ENCODE measurements at places on chromosomes 3 and 15.

DNA sequence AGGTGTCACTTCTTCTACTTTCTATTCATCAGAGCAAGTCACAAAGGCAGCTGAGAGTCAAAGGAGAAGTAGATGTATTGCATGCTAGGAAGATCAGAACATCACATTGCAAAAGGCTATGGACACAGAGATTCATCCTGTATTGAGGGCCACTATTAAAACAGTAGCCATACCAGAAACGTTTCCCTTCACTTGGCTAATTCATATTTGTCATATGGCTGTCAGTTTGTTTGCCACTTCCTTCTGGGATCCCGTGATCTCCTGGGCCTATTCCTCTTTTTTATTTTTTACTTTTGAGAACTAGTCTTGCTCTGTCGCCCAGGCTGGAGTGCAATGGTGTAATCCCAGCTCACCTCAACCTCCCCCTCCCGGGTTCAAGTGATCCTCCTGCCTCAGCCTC, 184.0 kb upstream of the SATB1 start:
- no peak for DNase-seq

DNA sequence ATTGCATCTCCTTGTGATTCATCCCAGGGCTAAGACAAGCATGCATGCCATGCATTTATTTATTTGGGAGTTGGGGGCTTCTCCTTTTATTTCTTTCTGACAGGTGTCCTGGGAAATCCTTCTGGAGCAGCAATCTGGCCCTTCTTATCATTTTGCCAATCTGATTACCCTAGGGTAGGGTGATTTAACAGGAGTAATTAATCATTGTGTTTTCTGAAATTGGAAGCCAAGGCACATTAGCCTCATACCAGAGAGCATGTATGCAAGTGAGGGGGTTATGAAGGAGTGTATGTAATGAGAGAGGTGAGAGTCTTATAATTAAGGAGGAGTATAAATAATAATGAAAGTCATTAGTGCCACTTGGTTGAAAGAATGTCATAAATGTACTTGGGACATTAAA, 37.4 kb upstream of the ARPP21 start:
- DNase-seq = no peak

DNA sequence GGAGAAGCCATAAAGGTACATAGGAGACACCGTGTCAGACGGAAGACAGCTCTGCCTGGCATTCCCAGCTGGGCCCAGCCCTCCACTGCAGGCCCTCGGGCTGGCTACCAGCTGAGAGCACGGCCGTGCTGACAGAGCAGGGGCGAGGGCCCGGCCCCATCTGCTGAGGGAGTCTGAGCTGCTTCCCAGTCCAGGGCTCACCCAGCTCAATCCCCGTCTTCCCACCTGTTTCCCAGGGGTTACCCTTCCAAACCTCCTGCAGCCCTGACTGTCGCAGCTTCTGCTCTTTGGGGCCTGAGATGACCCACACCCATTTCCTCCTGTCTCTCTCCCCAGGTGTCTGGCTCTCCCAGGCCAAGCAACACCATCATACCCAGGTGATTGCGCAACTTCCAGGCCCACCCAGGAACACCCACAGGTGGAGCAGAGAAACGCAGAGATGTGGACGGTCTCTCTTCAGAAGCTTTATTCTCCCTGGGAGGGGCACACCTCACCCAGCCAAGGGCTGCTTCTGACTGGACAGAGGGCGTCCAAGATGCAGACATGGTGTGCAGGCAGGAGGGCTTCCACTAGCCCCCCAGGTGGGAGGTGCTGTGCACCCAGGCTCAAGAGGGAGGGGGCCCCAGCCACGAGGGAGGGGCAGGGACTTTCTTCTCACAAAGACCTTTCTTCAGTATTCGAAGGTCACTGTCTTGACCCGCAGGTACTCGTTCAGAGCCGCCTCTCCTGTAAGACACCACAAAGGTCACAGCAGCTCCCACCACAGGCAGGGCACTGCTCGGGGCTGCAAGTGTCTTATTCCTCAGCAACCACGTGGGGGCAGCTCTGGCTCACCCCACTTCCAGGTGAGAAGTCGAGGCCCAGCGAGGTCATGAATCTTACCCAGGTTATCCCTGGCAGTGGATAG, 19.4 kb upstream of the SLC41A3 start:
- DNase-seq = no peak

DNA sequence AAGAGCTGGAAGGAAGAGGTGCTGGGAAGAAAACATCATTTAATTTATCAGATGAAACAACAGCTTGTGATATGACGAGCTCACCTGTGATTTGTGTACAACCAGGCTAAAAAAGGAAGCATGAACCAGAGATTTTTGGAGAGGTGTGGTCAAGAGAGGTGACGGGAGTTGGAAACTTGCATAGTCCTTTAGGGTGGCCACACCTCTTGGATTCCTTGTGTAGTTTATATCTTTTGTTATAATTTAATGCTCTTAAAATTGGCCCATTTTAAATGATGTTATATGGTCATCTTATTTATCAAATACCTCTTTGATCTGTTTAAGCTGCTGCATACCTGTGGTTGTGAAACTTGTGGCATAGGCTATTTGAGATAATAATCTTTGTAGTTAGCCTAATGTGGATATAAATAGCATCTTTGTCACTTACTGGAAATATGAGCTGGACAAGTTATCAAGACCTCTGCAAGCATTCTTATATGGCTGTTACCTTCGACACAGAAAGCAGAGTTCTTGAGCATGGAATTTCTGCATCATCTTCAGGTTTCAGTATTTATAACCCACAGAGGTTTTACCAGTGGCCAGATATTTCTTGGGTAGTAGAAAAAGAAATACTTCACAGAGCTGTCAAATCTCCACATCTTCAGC, 49.1 kb downstream of the IL1RAP start:
- DNase-seq = no peak

DNA sequence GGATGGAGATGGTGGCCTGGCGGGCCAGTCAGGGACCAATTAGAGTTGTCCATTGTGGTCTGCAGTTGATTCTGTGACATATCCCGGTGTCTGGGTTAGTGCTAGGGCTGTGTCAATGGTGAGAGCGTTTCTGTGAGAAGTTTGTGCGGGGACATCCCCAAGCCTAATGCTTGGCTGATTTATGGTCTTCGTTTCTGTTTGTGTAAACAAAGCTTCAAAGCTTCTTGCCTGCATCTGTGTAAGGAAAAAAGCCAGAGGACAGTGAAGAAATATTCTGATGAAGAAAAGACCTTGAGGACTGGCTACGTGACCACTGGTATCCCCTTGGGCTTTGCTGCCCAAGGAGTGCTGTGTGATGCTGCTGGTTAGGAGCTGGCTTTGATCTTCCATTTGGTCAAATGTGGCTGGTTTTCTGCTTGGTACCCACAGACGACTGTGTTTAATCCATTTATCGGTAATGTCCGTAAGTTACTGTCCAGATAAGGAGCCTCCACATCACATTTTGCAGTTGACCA, 74.6 kb upstream of the LRTM1 start:
- DNase-seq = no peak

GRCh38 chr15:63051156-63052066, 8.9 kb downstream of the TPM1 start:
- DNase-seq = no peak

GRCh38 chr3:136982520-136983138, 24.8 kb downstream of the IL20RB start:
- DNase-seq = no peak

DNA sequence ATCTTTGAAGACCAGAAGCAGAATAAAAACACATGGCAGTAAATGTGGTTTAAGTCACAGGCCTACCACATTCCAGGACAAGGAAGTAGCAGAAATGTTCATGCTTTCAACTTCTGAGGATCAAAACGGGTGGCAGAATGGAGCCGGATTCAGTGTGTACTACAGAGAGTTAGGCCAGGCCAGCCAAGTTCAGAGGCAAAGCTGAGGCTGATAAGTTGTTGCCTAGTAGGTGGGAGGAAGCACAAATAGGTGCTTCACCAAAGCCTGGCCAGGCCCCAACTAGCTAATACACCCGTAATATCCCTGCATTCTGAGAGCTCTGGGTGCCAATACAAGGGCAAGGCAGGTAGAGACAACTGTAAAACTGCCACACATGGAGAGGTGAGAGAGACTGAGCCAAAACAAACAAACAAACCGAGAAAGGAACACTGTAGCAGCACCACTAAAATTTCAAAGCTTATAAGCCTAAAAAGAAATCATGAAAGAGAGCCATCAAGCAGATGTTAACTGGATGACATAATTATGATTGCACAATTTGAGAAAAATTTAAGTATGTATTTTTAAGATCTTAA, 156.4 kb upstream of the CBLB start:
- no peak for DNase-seq

DNA sequence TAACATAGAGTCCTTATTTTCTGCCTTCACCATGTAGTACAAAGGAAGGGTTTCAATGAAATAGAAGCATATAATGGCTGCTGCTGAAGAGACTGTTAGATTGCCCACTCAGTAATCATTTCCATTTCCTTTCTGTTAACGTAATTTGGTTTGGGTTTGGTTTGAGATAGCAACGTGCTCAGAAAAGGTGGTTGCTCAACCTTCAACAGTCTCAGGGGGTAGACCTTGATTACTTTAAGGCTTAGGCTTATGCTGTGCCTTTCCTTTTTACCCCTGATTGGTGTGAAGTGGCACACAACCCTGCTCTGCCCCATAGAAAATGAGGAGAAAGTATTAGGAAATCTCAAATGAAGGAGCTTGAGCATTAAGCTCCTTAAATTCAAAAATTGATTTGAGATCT, 163.7 kb upstream of the TP63 start:
- DNase-seq = no peak

GRCh38 chr15:72166716-72167417, 30.7 kb downstream of the GRAMD2A start:
- no peak for DNase-seq

- DNase-seq = no peak
Observed at GRCh38 chr3:59116233-59116537, 66.4 kb upstream of the CFAP20DC start.

- DNase-seq = no peak
Observed at GRCh38 chr15:74655424-74655823, 39.8 kb downstream of the CLK3 start.

DNA sequence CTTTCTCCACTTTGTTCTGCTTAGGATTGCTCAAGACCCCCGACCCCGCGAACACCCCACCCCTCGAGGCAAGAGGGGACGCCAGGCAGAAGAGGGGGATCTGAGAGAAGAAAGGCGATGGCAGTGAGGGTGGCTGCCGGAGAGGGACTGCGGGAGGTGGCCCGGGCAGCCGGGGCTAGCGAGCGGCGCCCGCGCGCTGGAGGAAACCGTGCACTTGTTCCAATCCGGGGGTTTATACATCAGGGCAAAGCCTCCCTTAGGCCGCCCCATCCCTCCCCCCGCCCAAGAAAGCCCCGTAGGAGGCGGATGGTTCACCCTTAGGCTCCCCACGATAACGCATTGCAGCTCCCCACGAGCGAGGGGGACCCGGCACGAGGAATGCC, 475 bp downstream of the ERC2 start:
- peak; percentile 29 for DNase-seq

DNA sequence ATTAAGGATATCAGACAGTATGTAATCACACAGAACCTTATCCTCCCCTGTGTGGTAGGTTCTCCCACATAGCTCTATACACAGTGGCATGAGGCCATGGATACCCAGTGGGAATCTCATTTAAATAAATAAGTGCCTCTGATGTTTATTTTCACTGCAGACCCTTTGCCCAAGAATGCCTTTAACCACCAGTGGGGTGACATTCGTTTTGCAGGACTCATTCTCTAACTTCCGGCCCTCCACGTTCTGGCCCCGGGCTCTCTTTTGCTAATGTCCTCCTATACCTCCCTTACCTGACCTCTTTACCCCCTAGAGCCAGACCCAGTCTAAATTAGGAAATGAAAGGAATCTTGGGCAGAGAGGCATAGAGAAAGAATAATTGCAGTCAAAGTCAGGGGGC, 8.3 kb downstream of the CCDC80 start:
- no peak for DNase-seq

DNA sequence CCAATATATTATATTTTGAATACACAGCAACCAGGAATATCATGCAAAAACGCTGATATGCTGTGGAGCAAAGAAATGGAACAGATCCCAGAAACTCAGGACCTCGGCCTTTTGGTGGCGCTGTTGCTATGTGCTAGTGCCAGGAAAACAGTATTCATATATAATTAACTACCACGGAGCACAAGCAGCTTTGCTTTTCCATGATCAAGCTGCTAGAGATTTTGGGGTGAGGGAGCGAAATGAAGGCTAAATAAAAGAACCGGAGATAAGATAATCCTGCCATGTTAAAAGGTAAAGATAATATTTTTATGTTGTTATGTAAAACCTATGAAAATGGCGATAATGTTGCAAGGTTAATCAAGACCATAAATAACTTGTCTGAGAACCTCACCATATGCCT, 157.7 kb upstream of the FAM3D start:
- DNase-seq = peak; percentile 51

DNA sequence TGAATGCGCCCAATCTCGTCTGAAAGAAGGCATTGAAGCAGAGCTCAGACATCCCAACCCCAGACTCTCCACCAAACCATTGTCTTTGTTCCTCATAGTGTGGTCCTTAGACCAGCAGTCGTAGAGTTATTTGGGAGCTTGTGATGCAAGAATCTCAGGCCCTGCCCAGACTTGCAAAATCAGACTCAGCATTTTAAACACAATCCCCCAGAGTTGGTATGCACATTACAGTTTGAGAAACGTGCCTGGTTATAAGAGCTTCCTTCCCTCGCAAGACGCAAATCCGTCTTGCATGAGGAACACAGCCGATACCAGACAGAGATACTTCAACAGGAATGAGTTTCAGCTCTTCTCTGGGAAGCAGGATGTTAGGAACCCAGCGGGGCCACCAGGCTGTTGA, 38.9 kb upstream of the IREB2 start:
- DNase-seq = no peak

DNA sequence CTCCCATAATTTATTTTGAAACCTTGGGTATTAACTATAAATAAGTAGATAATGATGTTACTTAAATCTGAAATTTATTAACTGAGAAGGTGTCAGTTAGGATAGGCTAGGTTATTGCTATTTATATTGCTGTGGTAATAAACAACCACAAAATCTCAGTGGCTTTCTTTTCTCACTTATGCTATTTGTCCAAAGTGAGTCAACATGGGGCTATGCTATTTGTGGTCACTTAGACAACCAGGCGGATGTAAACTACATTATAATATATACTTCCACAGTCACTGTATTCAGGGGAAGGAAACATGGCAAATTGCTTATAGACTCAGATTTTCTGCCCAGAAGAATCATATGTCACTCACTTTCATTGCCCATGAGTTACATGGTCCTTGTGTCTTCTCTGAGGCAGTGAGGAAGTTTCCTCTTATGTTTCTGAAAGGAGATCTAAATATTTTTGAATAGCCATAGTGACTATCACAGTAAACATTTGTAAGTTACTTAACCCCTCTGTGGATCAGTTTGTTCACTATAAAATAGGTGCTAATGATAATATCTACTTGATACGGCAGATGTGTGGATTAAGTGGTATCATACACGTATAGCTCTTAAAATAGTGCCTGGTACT, 19.8 kb downstream of the HMG20A start:
- no peak for DNase-seq

GRCh38 chr3:168216851-168217250, 121.1 kb upstream of the GOLIM4 start:
- DNase-seq = no peak

DNA sequence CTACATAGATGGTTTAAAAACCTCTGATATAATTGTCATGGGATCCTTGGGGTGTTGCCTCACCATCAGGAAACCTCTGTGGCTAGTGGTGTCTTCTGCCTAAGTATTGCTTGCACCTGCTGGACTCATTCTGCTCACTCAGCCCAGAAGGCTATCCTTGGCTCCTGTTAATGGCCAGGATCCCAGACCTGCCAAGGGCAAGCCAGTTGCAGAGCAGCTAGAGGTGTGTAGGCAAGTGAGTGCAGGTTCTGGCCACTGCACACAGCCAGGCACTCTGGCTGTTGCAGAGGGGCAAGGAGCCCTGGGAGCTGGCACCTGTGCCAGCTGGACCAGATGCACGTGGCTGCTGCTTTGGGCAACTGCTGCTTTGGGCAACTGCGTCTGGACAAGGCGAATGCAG, 1125.8 kb downstream of the SI start:
- DNase-seq = no peak

Data from neuronal stem cell (in vitro differentiated cells).